GM12892 (cell line): ENCODE measurements at places on chromosomes 13 and 19.
A peak's percentile ranks its signal among the peaks of the same experiment; 100 is the strongest.

GRCh38 chr19:1417145-1417544 is 9.8 kb downstream of the DAZAP1 start:
- no peak for DNase-seq

DNA sequence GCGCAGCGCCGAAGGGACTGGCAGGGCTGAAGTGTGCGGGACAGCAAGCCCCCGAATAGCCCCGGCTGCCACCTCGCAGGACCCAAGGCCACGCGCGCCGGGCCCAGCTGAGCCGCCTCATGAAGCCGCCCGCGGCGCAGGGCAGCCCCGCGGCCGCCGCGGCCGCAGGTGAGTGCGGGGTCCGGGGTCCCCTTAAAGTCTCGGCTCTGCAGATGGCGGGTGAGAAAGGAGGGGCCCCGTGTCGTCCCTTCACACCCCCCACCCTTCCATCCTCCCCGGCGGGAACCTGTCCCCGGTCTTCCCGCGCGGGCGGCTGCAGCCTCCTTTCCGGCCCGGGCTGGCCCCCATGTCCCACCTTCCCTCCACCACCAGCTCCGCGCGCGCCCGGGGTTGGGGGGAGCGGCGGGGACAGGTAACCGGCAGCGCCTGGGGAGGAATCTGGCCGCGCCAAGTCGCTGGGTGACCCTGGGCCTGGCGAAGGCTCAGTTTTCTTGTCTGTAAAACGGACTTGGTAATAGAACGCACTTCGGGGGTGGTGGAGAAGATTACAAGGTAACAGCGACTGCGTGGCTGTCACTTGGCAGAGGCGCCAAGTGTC is 338 bp downstream of the RGCC start:
- peak; percentile 42 for DNase-seq

- DNase-seq, result no peak
These were observed 454.5 kb downstream of the IRS2 start for GRCh38 chr13:109331898-109332297.

GRCh38 chr19:57830071-57830602 is at the start of gene ZNF587B:
ZNF587B (plus strand) TSS chr19:57830299; CDS start chr19:57830529, 230 bp downstream.
- DNase-seq, result no peak

GRCh38 chr13:53683608-53684007 is 655.0 kb downstream of the OLFM4 start:
- no peak for DNase-seq

DNA sequence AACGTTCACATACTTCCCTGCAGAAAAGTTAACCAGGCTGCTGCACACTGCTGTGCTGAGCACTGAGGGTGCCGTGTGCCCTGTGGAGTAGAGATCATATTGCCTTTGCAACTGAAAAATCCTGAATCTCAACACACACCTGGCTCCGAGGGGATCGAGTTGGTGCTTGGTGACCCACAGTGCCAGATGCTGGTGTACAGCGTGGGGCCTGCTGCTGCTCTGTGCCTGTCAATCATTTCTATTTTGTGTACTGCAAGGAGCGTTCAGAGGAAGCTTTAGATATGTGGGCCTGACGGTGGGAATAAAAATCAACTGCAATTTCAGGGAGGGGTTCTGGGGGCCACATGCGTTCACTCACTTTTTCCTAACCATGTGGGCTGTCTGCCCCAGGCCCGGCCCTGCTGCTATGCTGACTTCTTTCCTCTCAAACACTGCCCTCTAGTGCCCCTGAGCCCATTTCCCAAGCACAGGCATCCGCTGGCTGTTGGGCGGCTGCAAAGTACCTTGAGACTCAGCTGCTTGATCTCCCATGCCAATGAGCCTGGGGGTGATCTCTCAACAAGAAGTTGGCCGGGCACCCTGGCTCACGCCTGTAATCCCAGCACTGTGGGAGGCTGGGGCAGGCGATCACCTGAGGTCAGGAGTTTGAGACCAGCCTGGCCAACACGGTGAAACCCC is 9.7 kb upstream of the LENG8 start:
- DNase-seq, result no peak

- no peak for DNase-seq
These were observed 1.9 kb upstream of the MRPS31 start for GRCh38 chr13:40772765-40773473.
